ENCODE measurements at places on chromosomes 3 and 15.

GRCh38 chr3:43090238-43090637, 15.6 kb downstream of the POMGNT2 start:
- no peak for DNase-seq

GRCh38 chr3:158103081-158103886, 2.9 kb downstream of the SHOX2 start:
- DNase-seq = no peak

DNA sequence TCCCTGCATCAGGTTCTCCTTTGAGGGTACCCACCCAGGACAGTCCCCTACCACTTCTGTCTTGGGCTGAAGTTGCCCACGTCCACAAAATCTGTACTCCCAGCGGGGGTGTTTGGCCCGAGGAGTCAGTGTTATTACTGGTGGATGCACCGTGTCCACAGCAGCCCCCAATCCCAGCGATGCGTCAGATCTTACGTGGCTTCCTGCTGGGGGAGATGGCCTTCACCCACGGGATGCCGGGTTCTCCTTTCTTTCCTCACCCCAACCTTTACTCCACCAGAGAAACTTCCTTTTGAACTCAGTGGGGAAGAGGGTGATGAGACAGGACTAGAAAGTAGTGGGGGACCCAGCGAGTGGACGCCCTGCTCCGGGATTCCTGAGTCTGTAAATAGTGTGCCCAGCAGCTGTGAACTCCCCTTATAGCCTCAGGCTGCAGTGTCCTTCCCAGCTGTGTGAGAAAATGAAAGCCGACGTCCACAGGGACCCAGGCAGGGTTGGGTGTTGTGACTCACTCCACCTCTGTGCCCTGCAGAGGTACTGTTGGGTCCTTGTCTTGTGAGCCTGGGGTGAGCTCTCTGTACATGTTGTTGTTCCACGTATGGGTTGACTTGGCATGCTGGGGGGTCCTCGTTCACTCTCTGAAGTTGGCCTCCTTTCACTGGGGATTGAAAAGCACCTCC, 31.5 kb downstream of the CRTAP start:
- no peak for DNase-seq

DNA sequence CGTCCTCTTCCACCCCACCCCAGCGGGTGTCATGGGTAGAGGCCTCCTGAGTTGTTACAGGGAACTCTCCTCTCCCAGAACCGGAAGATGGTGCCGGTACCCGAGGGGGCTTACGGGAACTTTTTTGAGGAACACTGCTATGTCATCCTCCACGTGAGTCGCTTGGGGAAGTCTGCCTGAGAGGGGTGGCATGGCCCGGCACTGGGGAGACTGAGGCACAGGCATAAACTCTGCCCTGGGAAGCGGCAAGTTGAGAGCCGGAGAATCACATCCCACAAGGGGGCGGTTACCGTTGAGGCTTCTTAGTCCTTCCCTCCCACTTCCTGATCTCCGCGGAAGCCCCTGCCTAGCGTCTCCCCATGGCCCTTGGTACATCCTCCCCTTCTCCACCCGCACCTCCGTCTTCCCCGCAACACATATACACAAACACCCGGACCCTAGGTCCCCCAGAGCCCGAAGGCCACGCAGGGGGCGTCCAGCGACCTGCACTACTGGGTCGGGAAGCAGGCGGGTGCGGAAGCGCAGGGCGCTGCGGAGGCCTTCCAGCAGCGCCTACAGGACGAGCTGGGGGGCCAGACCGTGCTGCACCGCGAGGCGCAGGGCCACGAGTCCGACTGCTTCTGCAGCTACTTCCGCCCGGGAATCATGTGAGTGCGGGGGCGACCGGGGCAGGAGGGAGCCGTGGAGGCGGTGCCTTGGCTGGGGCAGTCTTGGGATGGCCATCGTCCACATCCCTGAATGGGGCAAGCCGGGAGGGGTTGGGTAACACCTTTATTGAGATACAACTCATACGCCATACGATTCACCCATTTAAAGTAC, 3.4 kb downstream of the VILL start:
- DNase-seq = peak; percentile 55

- no peak for DNase-seq
Observed at GRCh38 chr3:33834096-33834453, 35.6 kb downstream of the PDCD6IP start.

GRCh38 chr3:146283781-146284445, 33.0 kb upstream of the PLSCR4 start:
- DNase-seq = no peak

- no peak for DNase-seq
Observed at GRCh38 chr15:49844390-49844789, 223.5 kb downstream of the DTWD1 start.

- no peak for DNase-seq
Observed at GRCh38 chr3:182914341-182914740, 66.0 kb downstream of the DCUN1D1 start.

- DNase-seq = no peak
Observed at GRCh38 chr15:63243776-63244175, 33.6 kb upstream of the APH1B start.

DNA sequence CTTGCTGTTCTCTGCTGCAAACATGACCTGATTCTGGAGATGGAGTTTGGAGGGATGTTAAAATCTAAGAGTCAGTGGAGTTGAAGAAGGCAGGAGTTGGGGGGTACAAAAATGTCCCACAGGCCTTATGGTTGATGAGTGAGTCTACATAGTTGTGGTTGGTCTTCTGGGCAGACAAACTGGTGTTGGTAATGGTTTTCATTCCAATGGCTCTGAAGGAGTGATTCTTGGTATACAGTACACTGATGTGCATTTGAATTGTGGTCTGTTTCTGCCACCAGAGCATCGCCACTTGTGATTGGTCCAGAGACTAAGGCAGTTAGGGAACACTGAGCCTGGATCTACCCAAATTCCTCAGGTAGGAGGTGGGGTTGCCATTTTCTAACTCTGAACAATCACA, 514.1 kb upstream of the CFAP20DC start:
- no peak for DNase-seq

DNA sequence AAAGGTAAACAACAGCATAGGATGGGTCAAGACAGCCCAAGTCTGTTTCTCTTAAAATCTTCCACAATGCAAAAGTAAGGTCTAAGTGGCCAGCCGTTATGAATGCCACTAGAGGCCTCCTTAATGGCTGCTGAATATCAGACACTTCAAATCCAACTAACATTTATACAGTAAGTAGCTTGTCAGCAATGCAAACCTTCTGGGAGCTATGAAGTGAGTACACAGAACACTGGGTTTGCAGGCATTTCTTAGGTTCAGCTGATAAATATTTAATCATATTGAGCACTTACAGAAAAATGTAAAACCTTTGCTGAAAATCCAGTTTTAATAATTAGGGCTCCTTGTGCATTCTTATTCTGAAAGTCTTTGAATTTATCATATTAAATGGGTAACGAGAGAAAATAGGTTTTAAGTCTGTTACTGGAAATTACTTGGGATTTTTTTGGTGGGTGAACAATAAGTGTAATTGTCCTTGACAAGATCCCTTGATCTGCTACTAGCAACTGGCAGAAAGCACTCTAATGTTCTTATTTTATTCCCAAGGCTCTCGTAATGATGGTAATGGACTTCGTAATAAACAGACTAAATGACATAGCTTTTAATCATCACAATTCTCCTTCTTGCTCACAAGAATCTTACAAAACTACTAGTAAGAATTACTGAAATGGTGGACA, 141.7 kb upstream of the GPR149 start:
- no peak for DNase-seq

GRCh38 chr3:151875759-151876158, 2.3 kb downstream of the SUCNR1 start:
- no peak for DNase-seq

DNA sequence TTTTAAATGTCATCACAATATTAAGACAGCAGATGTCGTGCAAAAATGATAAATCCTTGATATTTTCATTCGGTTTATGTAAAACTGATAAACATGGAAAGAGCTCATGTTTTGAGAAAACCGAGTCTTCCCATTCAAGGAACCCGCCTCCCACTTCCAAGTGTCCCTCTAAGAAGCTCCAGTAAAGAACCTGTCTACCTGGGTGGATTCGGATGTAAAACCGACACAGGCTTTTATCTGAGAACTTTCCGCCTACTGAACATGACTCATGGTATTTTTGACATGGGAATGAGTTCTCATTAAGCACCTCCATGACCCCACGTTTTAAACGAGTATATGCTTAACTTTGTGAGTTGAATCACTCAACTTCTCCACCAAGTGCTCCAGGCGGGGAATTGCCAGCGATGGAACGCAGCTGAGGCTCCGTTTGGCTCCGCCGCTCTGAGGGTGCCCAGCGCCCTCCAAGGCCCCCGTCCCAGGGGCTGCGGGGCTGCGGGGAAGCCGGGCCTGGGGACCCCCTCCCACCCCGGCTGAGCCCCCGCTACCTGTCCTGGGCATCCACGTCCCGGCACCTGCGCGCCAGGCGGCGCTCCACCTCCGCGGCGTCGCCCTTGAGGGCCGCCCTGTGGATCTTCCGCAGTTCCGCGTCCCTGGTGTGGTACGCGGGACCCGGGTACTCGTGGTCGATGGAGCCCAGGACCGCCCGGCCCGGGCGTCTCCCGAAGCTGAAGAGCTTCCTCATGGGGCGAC, 119.9 kb downstream of the LMLN start:
- DNase-seq = peak; percentile 16

- no peak for DNase-seq
Observed at GRCh38 chr3:154235330-154235729, 89.0 kb downstream of the DHX36 start.

DNA sequence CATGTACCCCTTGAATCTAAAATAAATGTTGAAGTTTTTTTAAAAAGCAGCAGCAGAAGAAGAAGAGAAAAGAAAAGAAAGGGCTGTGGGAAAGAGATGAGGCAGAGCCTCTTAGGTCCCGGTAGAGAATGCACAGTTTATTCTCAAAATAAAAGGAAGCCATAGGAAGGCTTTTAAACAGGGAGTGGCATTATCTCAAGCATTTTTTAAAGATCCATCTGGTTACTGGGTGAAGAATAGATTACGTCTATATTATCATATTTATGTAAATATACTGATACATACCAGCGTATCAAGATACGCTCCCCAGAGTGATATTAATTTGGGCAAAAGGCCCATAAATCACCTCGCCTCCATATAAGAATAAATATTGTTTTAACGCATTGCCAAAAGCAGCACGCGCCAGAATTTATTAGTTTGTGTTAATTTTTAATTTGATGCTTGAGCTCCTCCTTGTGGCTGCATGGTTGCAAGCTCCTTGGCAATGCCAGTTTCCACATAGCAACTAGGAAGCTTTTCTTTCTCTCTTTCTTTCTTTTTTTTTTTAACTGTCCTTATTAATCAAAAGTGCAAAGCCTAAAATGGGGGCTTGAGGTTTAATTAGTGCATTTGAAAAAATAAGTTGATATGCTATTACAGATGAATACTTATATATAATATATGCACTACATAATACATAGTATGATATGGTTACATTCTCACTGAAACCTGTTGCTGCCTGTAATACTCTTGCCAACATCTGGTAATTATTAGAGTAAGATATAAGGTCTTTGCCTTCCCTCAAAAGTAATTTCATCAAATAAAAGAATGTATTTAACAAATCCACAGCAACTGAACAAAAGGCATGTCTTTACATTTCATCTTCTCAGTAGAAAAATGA, 242.8 kb upstream of the UBE2E2 start:
- no peak for DNase-seq

GRCh38 chr3:123295901-123296250, 94.1 kb downstream of the SEC22A start:
- DNase-seq = no peak

DNA sequence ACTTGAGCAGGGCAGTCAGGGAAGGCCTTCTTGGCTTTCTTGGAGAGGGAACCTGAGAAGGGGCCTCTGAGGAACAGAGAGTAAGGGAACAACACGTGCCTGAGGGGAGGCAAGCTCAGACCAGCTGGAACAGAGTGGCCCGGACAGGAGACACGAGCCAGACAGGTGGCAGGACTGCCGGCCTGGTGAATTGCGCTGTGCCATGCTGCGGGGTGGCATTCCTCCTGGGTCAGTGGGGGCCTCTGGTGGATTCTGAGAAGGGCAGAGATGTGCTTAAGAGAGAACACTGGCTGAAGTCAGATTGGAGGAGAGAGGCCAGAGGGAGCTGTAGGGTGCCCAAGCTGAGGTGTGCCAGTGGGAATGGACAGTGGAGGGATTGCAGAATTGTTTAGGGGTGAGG, 4.9 kb downstream of the CHAC1 start:
- no peak for DNase-seq

GRCh38 chr3:71657831-71658530, 67.2 kb downstream of the EIF4E3 start:
- no peak for DNase-seq

DNA sequence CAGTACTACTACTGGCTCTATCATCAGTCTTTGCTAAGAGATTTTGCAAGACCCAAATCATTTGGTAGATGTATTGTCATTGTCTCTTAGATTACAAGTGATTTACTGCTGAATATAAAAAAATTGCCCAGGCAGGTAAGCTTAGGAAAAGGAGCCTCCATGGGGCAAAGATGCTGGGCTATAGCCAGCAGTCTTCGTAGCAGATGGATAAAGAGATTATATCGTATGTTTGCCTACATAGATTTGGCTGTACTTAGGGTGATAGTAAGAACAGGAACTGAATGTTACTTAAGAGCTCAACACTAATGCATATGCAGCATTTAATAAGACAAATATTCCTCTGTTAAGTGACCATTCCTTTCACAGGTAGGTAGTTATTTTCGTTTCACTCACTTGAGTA, 48.9 kb downstream of the PTPRG start:
- DNase-seq = no peak

DNA sequence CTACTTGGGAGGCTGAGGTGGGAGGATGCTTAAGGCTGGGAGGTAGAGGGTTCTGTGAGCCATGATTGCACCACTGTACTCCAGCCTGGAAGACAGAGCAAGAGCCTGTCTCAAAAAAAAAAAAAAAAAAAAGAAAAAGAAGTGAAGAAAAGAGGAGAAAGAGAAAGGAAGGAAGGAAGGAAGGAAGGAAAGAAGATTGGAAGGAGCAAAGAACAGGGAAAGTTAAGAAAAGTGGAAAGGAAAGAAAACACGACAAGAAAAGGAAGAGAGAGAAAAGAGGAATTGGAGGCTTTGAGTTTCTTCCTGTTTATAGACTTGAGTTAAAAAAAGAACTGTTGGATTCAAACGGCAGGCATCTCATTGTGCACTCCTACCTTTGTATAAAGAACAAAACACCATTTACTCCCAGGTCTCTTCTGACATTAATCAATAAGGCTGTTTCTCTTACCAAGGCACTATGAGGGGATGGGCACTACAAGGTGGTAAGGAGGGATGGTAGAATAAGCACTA, 73.5 kb downstream of the EDEM1 start:
- DNase-seq = no peak

- no peak for DNase-seq
Observed at GRCh38 chr15:36110659-36110993, 468.8 kb upstream of the CDIN1 start.

- no peak for DNase-seq
Observed at GRCh38 chr3:25177041-25177440, 251.0 kb upstream of the RARB start.

DNA sequence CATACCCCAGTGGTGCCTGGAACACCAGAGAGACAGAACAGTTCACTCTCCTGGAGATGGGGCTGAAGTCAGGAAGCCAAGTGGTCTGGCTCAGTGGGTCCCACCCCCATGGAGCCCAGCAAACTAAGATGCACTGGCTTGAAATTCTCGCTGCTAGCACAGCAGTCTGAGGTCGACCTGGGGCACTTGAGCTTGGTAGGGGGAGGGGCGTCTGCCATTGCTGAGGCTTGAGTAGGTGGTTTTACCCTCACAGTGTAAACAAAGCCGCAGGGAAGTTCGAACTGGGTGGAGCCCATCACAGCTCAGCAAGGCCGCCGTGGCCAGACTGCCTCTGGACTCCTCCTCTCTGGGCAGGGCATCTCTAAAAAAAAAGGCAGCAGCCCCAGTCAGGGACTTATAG, 272.0 kb downstream of the KLF13 start:
- DNase-seq = no peak

Data from stimulated activated CD4-positive, alpha-beta T cell treated with anti-CD3 and anti-CD28 coated beads, TNF-alpha, amount 100 ng/mL, for 1 hour (primary cell).